Astrocyte of the spinal cord (primary cell): ENCODE measurements at places on chromosomes 13 and 19.

GRCh38 chr13:30529085-30529834, 63.5 kb upstream of the HMGB1 start:
- peak; percentile 3 for DNase-seq

DNA sequence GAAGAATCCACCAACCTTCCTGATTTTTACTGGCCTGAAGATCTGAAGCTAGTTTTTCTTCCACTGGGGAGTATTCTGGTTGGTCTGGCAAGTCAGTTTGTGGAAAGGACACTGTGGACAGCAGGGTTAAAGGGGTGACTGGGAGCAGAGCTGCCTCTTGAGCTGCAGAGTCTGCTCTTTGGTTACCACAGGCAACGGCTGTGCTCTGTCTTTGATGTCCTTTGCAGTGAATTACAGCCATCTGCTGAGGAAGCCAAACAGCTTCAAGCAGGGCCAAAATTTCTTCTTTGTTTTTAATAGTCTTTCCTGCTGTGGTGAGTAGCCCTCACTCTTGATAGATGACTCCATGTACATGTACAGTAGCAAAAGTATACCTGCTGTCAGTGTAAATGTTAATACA, 75.7 kb downstream of the ZNF100 start:
- no peak for DNase-seq

GRCh38 chr19:517721-518597, 10.7 kb downstream of the TPGS1 start:
- DNase-seq = no peak

DNA sequence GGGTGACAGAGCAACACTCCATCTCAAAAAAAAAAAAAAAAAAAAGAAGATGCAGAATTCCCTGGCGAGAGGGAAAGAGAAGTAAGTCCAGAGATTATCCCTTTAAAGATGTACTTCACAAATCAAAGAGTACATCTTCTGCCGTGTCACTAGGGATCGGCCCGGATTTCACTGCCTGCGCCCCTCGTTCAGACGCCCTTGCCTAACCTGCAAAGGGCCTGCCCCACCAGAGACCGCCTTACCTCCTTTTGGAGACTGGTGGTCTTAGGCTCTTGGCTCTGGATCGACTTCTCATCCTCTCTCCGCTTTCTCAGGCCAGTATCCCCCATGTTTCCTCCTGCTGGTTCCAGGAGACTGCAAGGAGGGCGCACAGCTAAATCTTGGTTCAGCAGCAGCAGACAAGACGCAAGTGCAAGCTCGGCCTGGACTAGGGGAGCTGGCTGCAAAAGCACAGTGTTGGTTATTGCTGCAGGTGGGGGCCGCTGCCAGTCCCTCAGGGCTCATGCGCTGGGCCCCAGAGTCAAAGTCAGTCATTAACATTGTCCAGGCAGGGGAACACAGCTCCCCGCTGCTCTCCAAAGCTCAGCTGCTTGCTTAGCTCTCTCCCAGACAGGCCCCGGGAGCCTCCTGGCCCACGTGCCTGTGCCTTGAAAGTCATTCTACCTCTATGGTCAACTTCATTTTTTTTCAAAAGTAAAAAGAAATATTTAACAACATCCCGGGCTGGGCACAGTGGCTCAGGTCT, 1.2 kb downstream of the SLC7A9 start:
- DNase-seq = no peak

GRCh38 chr13:101979825-101980224, 422.0 kb downstream of the FGF14 start:
- DNase-seq = no peak

- no peak for DNase-seq
These were observed 7.5 kb upstream of the ISYNA1 start for GRCh38 chr19:18445262-18445948.

DNA sequence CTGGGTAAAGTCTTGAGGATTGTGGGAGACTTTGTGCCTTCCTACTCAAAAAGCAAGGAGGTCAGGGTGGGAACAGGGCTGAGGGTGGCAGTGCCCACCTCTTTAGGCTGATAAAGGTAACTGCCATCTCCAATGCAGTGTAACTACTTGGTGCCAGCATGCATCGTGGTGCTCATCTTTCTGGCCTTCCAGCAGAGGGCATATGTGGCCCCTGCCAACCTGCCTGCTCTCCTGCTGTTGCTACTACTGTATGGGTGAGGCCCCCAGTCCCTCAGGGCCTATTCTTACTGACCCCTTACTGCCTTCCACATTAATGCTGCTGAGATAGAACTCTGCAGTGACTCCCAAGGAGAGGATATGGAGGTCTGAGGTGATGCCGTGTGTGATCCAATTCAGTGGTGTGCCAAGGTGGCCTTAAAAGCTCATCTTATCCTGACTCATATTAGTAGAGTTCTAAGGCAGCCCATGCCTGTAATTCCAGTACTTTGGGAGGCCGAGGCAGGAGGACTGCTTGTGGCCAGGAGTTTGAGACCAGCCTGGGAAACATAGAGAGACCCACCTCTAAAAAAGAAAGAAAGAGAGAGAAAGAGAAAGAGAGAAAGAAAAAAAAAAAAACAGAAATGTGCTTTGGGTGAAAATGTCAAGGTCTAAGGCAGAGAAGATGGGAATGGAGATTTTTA, 9.7 kb upstream of the ARHGAP45 start:
- DNase-seq = peak; percentile 76

GRCh38 chr19:4206818-4207484, 22.4 kb upstream of the EBI3 start:
- peak; percentile 37 for DNase-seq

DNA sequence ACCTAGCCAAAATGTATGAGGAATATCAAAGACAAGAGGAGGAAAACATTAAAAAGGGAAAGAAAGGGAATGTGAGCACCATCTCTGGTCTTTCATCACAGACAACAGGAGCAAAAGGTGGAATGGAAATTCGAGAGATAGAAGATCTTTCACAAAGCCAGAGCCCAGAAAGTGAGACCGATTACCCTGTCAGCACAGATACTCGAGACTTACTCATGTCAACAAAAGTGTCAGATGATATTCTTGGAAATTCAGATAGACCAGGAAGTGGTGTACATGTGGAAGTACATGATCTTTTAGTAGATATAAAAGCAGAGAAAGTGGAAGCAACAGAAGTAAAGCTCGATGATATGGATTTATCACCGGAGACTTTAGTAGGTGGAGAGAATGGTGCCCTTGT, 217.0 kb downstream of the NBEA start:
- no peak for DNase-seq

DNA sequence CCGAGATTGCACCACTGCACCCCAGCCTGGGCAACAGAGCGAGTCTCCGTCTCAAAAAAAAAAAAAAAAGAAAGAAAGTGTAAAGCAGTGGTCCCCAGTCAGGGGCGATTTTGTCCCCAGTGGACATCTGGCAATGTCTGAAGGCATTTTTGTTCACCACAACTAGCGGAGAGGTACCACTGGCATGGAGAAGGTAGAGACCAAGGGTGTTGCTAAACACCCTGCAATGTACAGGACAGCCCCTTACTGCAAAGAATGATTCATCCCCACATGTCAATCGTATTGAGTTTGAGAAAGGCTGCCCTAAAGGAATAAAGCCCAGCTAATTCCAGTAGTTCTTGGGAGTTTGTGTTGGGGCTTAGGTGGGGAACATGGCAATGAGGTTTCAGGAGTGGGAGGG, 38.7 kb downstream of the CYP4F2 start:
- DNase-seq = no peak

- DNase-seq = no peak
These were observed 14.6 kb upstream of the CD33 start for GRCh38 chr19:51210191-51210784.

- DNase-seq = no peak
These were observed 550.3 kb downstream of the GPC5 start for GRCh38 chr13:91948736-91949135.

DNA sequence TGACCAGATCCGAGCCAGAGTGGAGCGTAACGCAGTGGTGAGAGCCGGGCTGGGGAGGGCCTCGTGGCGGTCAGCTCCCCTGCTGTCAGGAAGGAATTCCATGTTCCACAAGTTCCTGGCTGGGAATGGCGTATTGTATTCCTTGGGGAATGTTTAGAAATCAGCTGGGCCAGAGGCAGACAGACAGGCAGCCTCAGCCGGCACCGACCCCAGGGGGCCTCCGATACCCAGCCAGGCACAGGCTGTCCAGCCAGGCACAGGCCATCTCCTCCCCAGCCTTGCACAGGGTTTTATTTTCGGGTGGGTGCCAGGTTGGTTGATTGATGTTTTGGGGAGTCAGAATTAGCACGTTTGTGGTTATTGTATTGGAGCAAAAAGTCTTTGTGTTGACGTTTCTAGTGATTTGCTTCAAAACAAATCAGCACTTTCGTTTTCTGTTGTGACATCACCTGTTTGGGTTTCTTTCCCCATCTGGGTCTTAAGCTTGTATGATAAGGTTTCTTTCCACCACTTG, 126.6 kb upstream of the MCF2L start:
- DNase-seq = peak; percentile 57

DNA sequence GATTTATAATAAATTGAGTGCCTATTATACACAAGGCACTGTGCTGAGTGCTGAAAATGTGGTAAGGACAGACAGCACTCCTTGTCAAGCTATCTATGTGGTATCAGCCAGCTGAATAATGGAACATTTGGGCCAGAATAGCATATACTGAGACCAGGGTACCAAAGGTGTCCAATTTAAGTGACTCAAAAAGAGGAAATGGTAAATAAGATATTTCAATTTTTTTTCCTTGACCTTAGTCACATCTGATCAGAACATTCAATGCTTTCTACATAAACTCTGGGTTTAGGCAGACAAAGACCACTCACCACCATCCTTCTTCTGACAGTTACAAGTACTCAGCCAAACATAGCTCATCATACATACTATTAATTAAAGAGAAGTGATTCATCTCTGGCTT, 43.2 kb downstream of the RCBTB2 start:
- no peak for DNase-seq

- no peak for DNase-seq
These were observed 76.8 kb downstream of the DLEU7 start for GRCh38 chr13:50766695-50767094.

DNA sequence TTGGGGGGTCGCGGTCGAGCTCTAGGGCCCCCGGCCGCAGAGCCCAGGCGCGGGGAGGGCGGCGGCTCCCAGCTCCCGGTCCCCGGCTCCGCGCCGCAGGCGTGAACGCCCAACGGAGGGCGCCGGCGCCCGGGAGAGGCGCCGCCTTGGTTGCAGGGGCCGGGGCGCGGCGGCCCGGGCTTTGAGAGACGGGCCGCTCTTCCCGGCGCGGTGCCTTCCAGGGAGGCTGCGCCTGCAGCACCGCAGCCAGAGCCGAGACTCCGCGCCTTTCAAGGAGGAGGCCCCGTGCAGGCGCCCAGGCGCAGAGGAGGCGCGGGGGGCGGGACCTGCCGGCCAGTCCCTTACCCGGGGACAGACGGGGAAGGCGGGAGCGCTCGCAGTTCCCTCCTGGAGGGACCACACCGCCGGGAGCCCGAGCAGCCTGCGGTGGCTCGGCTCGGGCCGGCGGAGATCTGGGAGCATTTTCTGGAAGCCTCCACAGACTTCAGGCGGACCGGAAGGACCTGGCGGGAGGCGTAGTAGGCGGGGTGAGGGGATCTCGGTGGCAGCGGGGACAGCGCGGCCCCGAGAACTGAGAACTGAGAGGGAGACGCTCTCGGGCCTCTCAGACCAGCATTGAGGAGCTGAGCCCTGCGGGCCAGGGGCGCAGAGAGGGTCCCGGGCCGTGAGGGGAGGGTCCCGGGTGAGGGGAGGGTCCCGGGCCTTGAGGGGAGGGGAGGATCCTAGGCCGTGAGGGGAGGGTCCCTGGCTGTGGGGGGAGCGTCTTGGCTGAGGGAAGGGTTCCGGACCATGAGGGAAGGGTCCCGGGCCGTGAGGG, 25.5 kb upstream of the MCF2L start:
- DNase-seq = peak; percentile 13

GRCh38 chr19:28429356-28429755, 783.6 kb downstream of the UQCRFS1 start:
- DNase-seq = no peak

GRCh38 chr13:95480131-95480545, 72.4 kb upstream of the CLDN10 start:
- DNase-seq = no peak

DNA sequence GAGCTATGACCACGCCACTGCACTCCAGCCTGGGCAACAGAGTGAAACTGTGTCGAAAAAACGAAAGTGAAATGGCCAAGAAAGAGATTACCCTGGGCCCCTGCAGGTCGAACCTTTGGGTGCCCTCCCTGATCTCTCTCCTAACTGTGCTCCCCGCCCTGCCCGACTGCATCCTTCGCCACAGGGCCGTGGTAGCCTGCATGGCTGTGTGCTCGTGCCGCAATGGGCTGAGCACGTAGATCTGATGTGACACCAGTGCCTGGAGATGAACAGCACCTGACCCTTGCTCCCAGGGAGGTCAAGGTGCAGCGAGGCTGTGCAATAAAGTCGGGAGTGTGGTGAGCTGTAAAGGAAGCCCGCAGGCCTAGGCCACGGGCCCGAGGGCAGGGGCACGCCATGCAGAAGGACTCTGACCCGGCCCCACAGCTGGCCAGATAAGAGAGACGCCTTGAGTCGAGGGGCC, 60.2 kb downstream of the PEX11G start:
- no peak for DNase-seq

GRCh38 chr13:49098771-49099512, 121.2 kb upstream of the MLNR start:
- peak; percentile 23 for DNase-seq

DNA sequence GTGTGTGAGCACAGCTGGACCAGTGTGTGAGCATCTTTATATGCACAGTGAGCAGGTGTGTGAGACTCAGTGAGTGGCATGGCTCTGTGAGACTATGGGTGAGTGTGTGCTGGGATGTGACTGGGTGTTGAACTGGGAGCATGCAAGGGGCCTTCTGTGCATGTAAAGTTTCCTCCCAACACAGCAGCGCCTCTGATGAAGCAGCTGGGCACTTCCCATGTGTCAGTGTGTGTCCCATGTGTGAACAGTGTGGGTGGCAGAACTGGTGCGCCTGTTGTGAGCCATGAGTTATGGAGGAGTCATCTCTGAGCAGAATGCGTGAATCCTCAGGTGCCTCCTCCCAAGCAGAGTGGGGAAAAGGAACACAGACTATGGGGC, 24.1 kb downstream of the LGALS16 start:
- no peak for DNase-seq

- no peak for DNase-seq
These were observed 11.5 kb downstream of the PODNL1 start for GRCh38 chr19:13926715-13927114.

- peak; percentile 61 for DNase-seq
These were observed at the start of gene RGCC for GRCh38 chr13:41456768-41457588. Gene RGCC, plus strand, starts transcription at chr13:41457550. Its CDS starts 158 bp downstream, at chr13:41457708.

GRCh38 chr13:35293579-35294226, 182.8 kb downstream of the MAB21L1 start:
- DNase-seq = peak; percentile 20

DNA sequence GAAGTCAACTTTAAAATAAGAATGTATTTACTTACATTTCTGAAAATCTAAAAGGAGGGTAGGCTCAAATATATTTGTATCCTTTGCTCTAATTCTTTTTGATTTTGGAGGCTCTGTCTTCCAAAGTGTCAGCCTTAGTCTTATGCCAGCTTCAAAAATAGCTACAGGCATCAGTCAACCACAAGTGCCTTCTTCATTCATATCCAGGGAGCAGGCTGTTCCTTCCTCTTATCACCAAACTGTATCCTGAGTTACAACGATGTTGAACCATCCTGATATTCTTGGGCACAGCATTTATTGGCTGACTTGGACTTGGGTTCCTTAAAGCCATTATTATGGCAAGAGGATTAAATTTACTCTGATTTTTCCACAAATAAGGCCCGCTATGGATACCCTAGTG, 1161.3 kb downstream of the PCDH17 start:
- no peak for DNase-seq

- peak; percentile 31 for DNase-seq
These were observed 180.8 kb upstream of the GPC6 start for GRCh38 chr13:93045836-93046235.

GRCh38 chr19:46919324-46919723, 58.5 kb downstream of the ARHGAP35 start:
- peak; percentile 38 for DNase-seq
